Left cardiac atrium (tissue), 4 donors: ENCODE measurements at places on chromosomes 12 and 14. TPM values are rescaled to one million over a fixed set of nuclear protein-coding genes. Genes with fewer than 3 reads are reported as not detected.

The EIF2S1 gene
- total RNA-seq, result 96.4 TPM

DNA sequence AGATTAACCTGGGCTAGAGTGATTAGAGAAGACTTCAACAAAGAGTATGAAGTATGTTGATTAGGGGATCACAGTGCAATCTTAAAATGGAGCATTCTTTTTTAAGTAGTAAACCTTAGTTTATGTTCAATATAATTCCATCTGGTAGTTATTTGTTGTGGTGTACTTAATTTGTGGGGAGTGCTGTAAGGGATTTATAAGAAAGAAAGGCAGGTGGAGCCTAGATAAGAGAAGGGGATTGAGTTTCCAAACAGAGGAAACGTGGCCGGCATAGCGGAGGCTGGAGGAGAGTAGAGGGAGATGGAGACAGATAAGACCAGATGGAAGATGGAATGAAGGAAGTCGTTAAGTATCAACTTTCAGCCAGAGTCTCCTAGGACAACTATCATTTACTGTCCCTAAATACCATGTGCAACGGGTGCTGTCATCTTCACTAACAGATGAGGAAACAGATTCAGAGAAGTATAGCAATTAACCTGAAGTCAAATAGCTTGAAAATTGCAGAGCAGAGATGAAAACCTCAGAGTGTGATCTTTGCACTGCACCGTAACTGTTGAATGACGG lies 38.1 kb downstream of the GOLGA5 start:
- no peak for DNase-seq

DNA sequence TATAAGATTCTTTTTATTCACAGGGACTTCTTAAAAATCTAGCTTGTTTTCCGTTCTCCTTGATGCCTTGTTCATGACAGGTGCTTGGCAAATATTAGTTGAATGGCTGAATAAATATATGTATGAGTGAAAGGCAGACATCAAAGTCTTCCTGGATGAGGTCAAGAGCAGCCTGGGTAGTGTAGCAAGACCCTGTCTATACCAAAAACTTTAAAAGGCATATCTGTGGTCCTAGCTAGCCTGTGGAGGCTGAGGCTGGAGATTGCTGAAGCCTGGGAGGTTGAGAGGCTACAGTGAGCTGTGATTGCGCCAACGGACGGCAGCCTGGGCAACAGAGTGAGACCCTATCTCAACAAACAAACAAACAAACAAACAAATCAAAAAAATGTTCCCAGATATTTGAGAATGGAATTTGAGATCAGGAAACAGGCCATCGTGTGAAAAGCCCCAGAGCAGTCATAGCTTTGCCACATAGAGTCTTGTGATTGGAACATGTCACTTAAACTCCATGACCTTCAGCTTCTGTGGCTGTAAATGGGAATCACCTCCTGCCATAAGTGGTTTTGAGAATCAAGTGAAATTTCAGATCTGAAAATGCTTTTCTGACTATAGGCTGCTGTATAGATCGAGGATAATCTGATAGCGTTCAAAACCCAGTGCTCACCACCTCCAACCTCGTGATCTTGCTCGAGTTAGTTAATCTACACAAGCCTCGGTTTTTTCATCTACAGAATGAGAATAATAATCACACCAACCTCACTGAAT lies 64.3 kb downstream of the ZFP36L1 start:
- DNase-seq, result no peak

DNA sequence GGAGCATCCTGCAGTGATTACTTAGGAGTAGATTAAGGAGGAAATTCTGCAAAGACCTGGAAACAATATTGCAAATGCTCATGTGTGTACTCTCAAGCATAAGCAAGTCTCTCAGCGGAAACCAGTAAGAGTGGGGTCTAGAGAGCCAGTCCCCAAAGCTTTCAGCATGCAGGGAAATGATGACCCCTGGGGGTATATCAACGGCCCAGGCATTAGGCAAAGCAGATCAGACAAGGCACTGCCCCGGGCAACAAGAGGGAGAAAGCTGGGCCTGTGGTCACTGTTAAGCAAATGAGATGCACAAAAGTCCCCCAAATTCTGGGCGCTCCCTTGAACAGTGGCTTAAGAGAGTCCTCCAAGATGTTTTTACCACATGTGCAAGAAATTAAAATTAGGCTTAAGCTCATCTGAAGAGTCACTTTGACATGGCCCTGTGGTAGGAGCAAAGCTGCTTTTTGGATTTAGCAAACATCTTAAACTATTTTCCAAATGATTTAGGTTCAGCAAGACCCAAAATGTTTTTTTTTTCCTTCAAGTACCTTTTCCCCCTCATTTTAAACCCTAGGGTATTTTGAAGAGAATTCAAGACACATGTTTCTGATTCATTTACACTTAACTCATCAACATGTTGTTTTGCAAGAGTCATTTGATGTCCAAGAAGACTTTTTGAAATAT lies 457.1 kb upstream of the TBX3 start:
- no peak for DNase-seq

GRCh38 chr12:20361416-20361815 lies 6.9 kb upstream of the PDE3A start:
- no peak for DNase-seq

DNA sequence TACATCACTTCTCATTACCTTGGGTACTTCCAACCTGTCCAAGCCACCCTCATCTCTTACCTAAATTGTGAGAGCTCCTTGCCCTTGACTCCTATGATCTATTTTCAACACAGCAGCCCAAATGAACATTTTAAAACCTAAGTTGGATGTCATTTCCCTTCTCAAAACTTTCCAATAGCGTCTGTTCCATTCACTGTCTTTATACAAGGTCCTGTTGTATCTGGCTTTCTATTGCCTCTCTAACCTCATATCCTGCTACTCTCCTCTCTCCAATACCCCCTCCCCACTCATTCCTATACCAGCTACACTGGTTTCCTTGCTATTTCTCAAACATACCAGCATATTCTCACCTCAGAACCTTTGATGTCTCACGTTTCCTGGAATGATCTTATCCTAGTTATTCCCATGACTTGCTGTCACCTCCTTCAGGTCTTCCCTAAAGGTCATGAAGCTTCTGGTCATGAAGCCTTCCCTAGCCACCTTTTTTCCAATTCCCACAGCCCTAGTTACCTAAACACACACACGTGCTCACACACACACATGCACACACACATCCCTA lies 4.1 kb upstream of the KANSL2 start:
- DNase-seq, result no peak

The SLC6A12 gene
- total RNA-seq, result 0.65 TPM

- DNase-seq, result no peak
Measured at GRCh38 chr14:96126339-96126782, 78.3 kb upstream of the BDKRB2 start.

GRCh38 chr12:132118876-132119275 lies 25.2 kb downstream of the DDX51 start:
- DNase-seq, result no peak

The GLT8D2 gene
- 12.8 TPM for total RNA-seq

The TAS2R14 gene
- total RNA-seq, result 0.88 TPM

The TCP11L2 gene
- total RNA-seq, result 41.5 TPM

DNA sequence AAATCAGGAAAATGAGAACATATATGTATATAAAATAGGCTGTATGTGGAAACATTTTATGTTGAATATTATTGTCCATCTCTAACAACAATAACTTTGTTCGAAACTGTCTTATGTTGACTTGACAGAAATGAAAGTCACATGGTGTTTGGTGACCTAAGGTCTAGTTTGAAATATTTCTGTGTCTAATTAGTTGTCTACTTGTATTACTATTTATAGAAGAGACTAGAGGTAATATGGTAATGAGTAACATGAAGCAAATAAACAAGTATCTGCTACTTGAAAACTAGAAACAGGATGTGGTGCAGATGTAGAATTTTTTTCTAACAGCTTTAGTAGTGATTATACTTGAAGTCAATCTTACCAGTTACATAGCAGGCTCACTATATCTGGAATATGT lies 3.9 kb downstream of the GPHN start:
- no peak for DNase-seq

The EML5 gene
- 0.56 TPM for total RNA-seq

The ST8SIA1 gene
- total RNA-seq, result 3.0 TPM

The TCL1B gene
- not detected for total RNA-seq

DNA sequence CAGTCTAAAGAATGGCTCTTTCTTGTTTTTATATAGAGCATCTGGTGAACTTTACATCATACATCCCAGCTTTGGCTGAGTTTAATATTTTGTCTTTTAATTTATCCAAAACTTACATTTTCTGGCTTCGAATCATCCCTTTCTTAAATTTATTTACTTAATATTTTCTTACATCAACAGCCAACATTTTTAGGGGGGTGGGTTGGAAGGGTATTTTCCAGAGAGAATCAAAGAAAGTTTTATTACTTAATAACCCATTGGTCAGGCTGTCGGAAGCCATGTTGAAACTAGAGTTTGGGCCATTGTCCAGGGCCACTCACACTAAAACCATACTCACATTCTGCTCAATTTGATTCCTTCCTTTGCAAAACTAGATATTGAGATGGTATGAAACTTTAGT lies 220.2 kb downstream of the AEBP2 start:
- DNase-seq, result no peak

The PPP1R3E gene
- total RNA-seq, result 8.0 TPM

The LRP6 gene
- total RNA-seq, result 30.3 TPM

DNA sequence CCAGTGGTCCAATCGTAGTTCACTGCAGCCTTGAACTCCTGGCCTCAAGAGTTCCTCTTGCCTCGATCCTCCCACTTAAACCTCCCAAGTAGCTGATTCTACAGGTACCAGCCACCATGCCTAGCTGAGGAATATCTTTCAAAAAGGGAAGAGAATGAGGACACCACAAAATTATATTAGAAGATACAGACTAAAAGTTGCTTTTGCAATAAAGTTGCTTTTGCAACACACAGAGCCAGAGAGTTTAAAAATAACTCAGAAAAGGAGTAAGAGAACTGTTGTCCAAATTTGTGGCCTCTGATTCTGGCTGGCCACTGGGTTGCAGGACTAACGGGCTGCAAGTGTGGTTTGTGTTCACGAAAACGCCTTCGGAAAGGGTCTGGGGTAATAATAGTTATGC lies 19.8 kb downstream of the TMEM253 start:
- DNase-seq, result no peak

The SERPINA3 gene
- total RNA-seq, result 284 TPM

GRCh38 chr14:39320318-39320717 lies 86.6 kb downstream of the MIA2 start:
- no peak for DNase-seq

DNA sequence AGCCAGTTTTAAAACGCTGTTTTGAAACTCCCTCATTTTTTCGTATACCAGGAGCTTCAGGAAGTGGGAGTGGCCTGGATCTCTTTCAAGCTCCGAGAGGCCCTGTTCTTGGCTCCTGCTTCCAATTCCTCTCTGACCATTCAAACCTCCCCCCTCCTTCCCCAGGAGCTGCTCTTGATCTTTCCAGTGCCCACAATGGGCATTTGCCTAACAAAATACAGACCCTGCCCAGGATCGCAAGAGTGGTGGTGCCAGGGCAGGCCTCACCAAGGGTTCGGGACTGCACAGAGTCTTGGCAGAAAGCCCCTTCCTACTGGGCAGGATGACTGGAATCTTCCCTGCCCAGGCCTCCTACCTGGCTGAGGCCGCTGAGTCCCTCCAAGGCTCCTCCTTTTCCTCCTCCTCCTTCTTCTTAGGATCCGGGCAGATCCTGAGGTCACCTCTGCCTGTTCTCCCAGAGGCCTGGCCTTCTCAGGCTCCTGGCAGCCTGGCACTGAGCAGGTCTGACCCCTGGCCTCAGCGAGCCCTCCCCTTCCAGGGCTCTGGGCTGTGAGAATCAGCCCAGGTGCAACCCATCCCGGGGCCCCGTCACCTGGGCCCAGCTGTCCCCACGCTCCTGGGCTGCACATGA lies 46.9 kb upstream of the NOS1 start:
- peak; percentile 58 for DNase-seq

The TPH2 gene
- total RNA-seq, result not detected

DNA sequence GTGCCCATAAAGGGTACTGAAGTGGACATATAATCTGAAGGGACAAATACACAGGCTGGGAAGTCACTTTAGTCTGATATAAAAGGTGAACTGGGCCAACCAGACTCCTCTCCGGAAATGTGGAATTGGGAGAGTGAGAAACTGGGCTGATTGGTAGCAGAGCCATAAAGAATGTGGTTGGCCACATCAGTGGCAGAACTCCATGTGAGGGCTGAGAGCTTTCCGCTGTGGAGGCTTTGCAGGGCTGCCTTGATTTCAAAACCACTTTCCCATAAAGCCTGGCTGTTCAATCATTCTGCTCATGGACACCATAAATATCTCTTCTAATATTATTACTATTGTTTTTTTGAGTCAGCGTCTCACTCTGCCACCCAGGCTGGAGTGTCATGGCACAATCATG lies 220.3 kb downstream of the MON2 start:
- no peak for DNase-seq

- DNase-seq, result no peak
Measured at GRCh38 chr12:75944097-75944904, 87.3 kb downstream of the PHLDA1 start.

The ATXN3 gene
- total RNA-seq, result 21.4 TPM

DNA sequence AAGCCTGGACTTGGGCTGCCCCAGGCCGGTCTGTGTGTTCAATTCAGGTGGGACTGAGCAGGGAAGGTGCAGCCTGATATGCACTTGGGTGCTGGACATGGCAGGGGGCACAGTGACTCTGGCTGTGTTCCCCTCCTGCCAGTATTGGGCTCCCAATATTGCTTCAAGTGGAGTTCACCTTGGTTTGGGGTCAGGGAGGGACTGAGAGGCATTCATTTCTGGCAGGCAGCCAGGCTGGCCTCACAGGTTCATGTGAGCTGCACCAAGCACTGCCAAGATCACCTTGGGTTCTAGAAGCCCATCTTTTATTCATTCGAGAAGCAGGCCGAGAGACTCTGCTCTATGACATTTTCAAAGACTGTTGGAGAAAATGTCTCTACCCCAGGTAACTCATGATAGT lies 245.0 kb downstream of the CHST11 start:
- DNase-seq, result no peak

- DNase-seq, result no peak
Measured at GRCh38 chr12:101824831-101825230, 5.9 kb downstream of the GNPTAB start.

GRCh38 chr12:38201461-38202276 lies 114.9 kb upstream of the ALG10B start:
- no peak for DNase-seq

DNA sequence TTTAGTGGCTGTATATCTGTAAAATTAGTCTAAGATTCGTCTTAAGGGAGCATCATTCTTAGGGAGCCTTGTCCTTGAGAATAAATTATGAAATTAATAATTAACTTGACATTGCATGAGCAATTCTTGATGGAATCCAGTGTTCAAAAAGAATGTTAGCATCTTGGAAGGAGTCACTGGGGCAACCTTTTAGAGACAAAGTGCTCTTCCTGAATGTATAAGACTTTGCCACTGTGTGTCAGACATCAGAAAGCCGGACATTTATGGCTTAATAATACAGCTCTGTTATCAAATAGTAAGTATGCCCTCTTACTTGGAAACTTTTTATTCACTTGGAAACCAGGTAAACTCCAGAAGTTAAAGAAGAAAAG lies 83.3 kb downstream of the CCER1 start:
- no peak for DNase-seq

GRCh38 chr12:91387461-91388134 lies 205.0 kb upstream of the DCN start:
- DNase-seq, result no peak

GRCh38 chr14:80946187-80946586 lies 4.6 kb upstream of the CEP128 start:
- DNase-seq, result no peak

- no peak for DNase-seq
Measured at GRCh38 chr14:45699471-45699870, 446.5 kb upstream of the MIS18BP1 start.

- DNase-seq, result no peak
Measured at GRCh38 chr12:109840305-109841074, 7.3 kb upstream of the TRPV4 start.

The MDGA2 gene
- not detected for total RNA-seq

The GLIPR1 gene
- 20.2 TPM for total RNA-seq
